ENCODE measurements at places on chromosomes 6 and 20.

- no peak for DNase-seq
Measured at GRCh38 chr20:59122566-59122919, 41.1 kb upstream of the ZNF831 start.

DNA sequence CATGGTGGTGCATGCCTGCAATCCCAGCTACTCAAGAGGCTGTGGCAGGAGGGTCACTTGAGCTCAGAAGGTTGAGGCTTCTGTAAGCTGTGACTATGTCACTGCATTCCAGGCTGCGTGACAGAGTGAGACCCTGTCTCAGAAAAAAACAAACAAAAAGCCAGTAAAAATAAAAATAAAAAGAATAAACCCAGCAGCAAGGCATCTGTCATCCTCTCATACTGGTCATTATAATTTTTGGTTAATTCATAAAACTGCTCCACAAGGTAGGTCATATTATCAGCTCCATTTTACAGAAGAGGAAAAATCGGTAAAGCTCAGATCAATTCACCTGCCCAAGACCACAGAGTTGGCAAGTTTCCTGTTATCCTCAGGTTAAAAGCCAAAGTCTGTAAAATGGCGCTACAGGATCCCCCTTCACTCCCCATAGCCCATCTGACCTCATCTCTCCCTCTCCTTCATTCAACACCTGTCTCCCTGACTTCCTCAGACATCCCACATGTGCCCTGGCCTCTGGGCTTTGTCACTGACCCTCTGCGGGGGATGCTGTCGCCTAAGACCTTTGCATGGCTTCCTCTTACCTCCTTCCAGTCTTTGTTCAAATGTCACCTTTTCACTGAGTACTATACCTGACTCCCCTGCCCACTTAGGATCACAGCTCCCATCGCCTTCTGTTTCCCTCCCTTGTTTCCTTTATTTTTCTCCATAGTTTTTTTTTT, 213.2 kb upstream of the ZNF217 start:
- DNase-seq: no peak

- no peak for DNase-seq
Measured at GRCh38 chr6:121837545-121838229, 402.2 kb downstream of the GJA1 start.

DNA sequence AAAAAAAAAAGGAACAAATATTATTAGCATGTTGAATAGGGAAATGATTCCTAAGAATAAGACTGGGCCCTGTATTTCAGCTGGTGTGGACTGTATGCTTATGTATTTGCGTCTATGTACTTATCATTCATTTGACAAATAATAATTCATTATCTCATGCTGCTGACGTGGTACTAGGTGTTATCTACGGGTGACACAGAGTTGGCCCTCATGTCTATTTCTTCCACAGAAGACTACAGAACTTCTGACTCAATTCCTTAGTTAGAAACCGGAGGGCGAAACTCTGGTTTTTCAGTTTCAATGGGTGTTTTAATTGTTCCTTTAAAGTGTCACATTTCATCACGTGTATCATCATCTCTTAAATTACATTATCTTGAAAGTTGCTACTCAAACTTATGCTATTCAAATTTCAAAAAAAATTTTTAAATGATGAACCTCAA, 305.9 kb downstream of the CLIC5 start:
- DNase-seq: no peak

GRCh38 chr6:158897236-158897635, 78.1 kb upstream of the EZR start:
- DNase-seq: no peak

DNA sequence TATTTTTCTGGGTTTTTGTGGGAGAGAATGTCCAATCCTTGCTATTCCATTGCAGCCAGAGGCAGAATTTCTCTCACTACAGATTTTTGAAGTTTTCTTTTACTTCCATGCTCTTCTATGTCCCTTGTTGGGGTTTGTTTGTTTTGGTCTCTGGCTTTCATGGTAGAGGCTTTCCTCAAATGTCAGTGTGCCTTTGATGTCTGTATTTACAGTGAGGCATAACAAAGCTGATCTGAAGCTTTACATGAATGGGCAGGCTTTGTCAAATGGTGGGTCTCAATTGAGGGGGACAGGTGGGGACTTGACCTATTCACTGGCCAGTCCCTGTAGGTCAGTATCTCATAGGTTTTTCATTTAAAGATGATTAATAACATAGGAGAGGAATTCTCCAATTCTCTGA, 8.6 kb upstream of the CARMIL1 start:
- DNase-seq: no peak

DNA sequence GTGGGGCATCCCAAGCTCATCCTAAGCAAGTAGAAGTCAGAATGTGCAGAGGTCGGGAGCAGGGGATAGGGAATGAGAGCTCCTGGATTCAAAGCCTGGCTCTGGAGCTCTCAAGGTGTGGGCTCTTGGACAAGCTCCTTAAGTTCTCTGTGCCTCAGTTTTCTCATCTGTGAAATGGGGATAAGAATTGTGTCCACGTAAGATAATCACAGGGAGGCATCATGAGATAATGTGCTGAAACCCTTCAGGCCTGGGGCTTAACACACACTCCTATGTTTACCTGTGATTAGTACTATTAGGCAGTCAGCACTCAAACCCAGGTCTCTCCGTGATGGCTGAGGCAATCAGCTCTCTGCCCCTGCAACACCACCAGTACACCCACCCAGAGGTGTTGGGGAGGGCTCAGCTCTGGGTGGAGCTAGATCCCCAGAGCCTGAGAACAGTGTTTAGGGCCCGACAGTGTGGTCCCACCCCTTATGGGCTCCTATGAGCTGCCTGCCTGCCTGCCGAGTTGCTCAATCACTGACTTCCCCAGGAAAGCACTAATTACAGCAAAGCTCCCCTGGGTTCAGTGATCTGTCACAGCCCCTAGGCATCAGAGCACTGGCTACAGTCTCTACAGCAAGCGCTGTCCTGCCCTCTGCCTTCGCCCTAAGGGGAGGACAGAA, 6.3 kb upstream of the SIRPA start:
- no peak for DNase-seq

DNA sequence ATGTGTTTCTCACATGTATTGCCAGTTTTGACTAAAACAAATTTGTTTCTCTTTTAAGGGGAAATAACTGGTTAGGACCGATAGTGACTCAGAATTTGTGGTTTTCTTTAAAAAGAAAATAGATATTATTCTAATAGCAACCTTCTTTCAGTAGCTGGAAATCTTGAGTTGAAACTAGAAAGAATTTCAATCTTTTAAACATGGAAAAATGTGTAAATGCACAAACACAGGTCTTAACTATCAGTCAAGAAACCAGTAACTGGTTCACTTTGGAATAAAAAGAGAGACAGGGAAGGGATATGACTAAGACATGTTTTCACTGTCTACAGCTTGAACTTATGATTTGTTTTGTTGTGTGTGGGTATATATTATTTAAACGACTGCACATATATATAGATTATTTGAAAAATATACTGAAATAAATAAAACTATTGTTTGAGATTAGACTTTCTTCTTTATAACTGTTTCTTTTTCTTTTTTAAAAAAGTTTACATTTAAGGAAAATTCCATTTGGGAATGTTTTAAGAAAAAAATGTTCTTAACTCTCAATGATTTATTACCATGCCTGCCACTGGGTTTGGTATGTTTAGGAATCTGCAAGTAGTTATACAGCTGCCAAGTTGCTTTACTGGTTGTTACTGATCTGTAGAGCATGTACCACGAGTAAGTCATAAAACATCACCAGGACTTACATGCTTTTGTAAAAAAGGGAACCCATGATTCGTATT, 753.3 kb upstream of the MARCKS start:
- DNase-seq: no peak

DNA sequence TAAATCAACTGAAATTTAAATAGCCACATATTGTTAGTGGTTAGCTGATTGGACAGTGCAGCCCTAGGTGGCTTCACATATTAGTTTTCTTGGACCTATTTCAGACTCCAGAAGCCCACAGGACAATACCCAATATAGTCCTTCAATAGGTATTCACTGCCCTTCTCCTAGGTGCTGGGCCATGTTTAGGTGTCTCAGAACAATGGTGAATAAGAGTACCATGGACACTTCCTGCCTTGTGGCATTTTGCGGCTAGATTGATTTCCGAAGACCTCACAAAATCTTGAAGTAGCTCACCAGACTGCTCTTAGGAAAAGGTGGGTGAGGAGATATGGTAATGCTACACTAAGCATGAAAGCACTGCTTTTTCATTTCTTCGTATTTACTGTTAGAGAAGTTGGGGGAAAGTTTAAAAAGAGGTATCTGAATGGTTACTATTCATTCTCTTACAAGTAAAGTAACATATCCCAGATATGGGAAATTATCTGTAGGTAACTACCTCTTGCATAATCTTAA, 199.3 kb downstream of the GJA10 start:
- no peak for DNase-seq

GRCh38 chr6:97203343-97203742, 79.7 kb downstream of the MMS22L start:
- DNase-seq: no peak

DNA sequence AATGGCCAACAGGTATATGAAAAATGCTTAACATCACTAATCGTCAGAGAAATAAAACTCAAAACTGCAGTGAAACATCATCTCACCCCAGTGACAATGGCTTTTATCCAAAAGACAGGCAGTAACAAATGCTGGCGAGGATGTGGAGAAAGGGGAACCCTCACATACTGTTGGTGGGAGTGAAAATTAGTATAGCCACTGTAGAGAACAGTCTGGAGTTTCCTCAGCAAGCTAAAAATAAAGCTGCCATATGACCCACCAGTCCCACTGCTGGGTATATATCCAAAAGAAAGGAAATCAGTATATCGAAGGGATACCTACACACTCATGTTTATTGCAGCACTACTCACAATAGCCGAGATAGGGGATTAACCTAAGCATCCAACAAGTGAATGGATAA, 23.4 kb upstream of the INSM1 start:
- no peak for DNase-seq

- no peak for DNase-seq
Measured at GRCh38 chr20:50305636-50306477, 115.2 kb downstream of the CEBPB start.

DNA sequence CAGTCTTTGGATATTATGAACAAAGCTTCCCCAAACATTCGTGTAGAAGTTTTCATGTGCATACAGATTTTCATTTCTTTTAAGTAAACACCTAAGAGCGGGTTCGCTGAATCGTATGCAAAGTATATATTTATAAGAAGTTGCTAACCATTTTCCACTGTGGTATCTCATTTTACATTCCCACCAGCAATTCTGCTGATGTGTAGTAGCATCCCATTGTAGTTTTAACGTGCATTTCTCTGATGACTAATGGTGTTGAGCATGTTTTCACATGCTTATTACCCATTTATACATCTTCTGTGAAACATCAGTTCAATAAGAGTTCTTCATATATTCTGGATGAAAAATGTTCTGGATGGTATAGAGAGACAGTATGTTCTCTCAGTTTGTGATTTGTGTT, 97.4 kb downstream of the IYD start:
- no peak for DNase-seq

DNA sequence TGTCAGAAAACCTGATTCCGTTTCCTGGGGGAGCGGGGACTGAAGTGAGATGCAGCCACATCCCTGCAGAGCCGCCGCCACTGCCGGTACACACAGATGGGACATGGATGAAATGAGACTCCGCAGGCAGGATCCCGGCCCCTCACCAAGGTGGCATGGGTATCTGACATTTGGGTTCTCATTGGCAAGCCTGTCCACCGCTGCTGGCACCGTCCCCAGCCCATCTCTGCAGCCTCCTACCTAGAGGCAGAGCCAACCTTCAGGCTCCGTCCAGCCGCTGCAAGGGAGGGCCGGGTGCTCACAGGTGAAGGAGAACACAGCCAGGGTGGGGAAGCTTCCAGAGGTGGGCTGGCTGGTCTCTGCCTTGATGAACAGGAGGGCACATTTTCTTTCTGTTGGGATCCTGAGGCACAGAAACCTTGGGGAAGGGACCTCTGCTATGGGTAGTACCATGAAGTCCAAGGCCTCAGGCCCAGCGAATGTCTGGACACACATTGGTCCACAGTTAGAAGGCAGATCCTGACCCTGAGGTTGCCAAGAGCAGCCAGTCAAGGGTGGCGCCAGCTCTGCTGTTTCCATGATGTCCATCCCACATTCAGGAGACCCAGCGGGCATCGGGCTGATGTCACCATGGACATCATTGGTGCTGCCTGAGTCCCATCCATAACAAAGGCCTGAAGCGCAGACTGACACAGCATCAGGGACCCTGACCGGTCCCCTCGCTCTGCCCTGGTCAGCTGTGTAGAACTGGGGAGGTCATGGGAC, 177.4 kb downstream of the TAF4 start:
- no peak for DNase-seq

- no peak for DNase-seq
Measured at GRCh38 chr6:50681213-50681824, 32.0 kb upstream of the TFAP2D start.

GRCh38 chr6:119173249-119174084, 95.0 kb upstream of the FAM184A start:
- DNase-seq: no peak

DNA sequence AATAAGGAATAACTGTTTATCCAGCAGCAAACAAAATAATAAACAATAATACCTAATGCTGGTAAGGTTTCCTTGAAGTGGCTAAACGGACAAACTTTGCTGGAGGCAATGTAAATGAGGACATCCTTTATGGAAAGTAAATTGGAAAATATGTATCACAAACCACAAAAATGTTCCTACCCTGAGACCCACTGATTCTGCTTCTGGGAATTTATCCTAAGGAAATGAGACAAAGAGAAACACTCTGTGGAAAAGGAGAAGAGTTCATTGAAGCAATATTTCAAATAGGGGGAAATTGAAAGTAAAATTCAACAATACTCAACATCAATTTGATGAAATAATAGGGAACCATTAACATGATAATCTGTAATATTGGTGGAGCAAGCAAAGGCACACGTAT, 37.9 kb downstream of the MAFB start:
- no peak for DNase-seq

GRCh38 chr6:108277295-108277694, 16.5 kb upstream of the SNX3 start:
- no peak for DNase-seq

GRCh38 chr6:165181951-165182414, 127.4 kb downstream of the C6orf118 start:
- no peak for DNase-seq

GRCh38 chr20:16350465-16350864, 222.8 kb downstream of the KIF16B start:
- no peak for DNase-seq

DNA sequence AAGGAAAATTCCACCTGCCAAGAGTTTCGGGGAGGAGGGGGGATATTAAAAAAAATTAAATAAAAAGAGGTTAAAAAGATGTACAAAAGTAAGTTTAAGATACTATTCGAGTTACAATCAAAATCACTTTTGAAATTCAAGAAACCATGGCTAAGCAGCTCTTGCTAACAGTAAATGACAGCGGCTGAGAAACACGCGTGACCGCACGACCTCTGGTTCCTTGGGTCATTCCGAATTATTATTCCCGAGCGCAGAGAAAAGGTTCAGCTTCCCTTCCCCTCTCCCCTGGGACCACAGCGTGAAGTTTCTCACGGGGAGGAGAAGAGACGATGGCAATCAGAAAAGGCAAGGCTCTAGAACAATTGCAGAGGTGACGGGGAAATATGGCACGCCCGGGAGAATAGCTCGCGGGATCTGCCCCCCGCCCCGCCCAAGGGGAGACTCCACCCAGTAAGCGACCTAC, 496 bp downstream of the TMEM242 start:
- DNase-seq: no peak

Data from iPS DF 6.9 (cell line).